ENCODE measurements at places on chromosomes 2 and 18.

- DNase-seq: no peak
Observed at GRCh38 chr2:101900375-101900774, 91.4 kb upstream of the IL1R2 start.

DNA sequence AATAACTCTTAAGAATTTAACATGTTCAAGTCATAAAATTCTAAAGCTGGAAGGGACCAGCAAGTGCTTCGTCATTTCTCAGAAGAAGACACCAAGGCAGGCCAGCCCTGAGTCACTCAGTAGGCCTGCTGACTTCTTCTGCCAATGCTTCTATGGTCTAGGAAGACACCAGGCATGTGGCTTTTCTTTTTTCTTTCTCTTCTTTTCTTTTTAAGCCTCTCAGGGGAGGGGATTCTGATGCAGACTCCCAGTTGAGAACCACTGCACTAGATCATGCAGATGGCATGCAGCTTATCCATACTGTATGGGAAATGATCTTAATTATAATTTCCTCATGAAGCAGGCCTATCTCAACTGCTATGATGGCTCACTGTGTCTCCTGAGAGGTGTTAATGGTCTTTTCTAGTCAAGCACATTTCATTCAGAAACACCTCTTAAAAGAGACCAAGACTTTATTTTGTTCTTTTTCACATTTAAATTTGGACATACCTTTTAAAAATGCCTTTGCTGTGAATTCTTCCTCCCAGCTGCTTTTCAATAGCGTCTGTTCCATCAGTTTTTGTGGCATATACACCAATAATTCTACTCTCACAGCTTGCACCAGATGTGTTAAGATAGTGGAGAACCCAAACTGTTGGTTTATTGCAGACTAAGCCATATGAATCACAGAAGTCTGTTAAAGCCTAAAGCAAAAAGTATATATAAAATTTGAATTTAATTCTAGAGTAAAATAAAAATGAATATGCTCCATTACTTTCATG, 11.3 kb downstream of the KCTD18 start:
- DNase-seq: no peak

DNA sequence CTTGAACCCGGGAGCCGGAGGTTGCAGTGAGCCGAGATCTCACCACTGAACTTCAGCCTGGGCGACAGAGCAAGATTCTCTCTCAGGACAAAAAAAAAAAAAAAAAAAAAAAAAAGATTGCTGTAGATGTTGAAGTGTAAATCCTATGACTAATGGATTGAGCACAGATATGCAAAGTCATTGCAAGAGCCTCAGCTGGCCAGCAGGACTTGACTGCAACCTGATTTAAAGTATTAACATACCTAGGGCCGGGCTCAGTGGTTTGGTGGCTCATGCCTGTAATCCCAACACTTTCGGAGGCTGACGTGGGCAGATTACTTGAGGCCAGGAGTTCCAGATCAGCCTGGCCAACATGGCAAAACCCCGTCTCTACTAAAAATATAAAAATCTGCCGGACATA, 103.4 kb upstream of the MSH2 start:
- DNase-seq: no peak

DNA sequence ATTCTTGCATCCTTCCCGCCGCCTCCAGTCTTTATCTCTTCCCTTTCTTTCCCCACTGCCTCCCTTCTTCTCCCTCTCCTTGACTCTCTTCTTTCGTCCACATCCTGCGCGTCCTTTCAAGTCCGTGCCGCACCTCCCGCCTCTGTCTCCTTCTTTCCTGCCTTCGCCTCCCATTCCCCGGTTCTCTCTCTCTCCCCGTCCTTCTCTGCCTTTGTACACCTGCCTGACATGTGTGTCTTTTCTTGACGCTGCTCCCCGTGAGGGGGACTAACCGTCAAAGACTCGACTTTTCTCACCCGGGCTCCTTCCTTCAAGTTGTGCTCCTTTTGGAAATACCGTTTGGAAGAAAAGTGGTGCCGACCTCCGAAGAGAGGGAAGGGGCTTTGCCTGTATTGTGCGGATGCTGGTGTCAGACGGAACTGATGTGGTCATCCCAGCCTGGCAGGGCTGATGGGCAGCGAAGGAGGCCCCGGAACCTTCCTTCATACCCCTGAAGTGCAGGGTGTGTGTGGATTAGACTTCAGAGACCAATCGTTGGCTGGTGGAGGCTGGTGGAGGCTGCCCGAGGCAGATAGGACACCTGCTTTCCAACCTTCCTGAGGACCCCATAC, 879 bp downstream of the TMEM178A start:
- no peak for DNase-seq

DNA sequence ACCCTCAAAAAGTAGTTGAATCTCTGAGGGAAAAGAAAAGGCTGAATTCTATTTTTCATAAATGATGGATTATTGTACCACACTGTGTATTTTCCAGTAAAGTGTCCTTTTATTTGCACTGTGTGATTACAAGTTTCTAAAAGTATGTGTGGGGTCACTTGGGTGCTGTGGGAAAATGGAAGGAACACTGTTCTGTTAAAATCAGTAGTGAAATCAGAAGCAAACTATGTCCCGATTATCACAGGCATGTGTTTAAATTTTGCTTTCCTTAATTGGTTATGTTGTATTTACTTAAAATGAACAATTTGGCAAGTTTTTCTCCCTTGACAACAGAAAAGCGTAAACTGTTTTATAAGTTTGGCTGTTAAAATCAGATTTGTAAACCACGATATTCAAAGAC, 353.1 kb downstream of the ARHGAP15 start:
- no peak for DNase-seq

GRCh38 chr2:156306821-156307220, 25.7 kb downstream of the NR4A2 start:
- no peak for DNase-seq

DNA sequence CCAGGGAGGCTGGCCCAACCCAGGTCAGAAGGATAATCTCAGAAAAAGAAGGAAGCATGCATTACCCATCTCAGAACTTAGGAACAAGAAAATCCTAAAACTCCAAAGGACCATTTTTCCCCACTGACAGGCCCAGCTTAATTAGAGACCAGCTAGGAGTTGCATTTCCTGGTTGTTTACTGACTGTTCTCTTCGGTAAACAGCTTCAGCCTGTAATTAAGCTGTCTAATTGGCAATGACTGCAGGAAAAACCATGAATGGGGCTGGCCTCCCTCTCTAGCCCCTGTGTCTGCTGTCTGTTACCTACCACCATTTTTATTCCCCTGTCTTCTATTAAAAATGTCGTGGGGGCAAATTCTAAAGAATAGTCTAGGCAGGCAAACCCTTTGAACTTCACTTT, 146.5 kb downstream of the AGAP1 start:
- no peak for DNase-seq

DNA sequence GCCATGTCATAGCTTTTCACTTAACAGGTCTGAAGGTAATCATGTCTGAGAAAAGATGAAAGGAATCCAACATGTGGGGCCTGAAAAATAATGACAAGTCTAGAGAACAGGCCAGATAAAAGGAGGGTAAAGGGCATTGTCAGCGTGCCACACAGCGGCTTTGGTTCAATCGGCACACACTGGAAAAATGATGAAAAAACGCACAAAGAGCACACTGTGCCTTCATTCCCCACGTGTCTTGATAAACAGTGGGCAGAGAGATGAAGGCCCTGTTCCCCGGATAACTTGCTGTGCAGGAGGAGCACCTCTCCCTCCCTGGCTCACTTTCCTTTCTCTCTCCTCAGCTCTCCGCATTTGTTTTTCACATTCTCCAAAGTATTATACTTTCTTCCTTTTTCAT, 766.3 kb downstream of the TDRD15 start:
- DNase-seq: no peak

DNA sequence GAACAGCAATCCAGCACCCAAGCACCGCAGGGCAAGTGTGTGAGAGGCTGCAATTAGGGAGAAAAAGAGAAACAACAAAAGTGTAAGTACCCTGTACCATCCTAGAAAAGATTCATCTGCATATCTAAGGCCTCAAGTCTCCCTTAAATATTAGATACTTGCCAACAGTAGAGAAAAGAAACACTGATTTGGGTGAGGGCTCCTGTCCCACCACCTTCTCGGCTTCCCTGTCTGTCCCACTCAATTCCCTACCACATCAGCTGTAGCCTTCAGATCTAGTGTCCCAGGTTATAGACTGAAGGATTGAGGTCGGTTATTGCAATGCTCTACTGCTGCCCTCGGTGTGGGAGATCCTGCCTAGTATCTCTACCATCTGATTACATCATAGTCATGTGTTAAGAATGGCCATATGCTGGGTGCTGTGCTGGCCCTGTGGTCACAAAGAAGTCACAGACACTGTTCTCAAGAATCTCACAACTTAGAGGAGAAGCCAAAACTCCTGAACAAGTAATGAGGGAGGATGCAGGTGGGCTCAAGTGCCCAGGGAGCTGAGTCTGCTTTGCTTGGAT, 2.5 kb downstream of the RAX start:
- DNase-seq: no peak

- DNase-seq: no peak
Observed at GRCh38 chr18:63210521-63210920, 109.0 kb downstream of the BCL2 start.

DNA sequence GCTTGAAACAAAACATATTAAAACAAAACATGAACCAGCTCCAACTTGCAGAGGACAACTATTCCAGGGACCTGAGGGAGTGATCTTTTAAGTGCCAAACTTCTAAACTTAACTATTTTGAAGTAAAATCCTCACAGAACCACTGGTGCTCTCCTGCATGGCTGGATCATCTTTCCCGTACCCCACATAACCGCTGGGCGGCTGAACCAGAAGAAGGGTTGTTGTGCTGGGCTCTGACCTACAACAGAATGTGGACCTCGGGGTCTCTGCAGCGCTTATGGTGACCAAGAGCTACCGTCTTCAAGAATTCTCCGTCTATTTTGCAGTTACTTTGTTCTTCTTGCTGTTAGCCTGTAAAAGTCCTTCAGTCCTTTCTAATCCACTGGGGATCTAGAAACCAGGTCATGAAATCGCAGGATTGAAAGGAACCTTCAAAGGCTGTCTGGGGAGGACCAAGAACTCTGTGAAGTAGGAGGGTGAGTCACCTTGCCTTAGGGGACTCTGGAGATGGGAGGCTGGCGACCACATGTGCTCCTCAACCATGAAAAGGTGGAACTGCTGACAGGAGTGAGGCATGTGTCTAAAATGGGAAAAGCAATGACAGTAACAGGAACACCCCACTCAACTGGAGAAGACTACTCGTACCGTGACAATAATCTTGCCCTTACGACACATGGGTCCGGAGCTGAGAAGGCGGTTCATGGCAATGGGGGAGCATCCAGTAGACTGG, 46.6 kb downstream of the HDLBP start:
- no peak for DNase-seq

DNA sequence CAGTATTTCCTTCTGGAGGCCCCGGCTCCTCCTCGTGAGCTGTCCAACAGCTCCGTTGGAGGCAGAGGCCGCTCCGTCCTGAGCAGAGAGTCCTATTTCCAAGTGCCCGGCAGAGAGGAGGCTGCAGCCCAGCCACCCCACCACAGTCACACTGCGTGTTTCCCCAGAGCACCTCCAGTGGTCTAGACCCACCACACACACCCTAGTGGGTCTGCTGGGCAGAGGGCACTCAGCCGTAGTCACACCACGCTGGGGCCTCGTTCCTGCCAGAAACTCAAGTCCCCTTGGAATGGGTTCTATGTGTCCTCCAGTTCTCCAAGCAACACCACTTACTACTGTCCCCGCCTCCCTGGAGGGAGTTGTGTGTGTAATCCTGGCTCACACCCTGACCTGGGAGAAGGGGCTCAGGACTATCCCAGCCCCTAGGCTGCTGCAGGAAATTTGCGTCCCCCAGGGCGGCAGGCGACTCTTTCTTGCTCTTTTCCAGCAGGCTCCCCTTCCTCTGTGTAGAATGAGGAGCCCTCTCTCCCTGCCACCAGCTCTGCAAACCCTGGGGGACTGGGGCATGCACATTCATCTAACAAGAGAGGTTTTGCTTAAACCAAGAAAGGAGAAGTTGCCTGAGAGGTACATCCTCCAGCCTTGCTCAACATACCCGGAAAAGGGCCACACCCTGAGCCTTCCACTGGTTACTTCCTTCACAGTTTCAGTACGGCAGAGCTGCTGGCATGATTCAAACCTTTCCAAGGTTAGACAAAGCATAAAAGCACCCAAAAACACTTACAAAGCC, 114.1 kb downstream of the NDUFA10 start:
- DNase-seq: no peak

DNA sequence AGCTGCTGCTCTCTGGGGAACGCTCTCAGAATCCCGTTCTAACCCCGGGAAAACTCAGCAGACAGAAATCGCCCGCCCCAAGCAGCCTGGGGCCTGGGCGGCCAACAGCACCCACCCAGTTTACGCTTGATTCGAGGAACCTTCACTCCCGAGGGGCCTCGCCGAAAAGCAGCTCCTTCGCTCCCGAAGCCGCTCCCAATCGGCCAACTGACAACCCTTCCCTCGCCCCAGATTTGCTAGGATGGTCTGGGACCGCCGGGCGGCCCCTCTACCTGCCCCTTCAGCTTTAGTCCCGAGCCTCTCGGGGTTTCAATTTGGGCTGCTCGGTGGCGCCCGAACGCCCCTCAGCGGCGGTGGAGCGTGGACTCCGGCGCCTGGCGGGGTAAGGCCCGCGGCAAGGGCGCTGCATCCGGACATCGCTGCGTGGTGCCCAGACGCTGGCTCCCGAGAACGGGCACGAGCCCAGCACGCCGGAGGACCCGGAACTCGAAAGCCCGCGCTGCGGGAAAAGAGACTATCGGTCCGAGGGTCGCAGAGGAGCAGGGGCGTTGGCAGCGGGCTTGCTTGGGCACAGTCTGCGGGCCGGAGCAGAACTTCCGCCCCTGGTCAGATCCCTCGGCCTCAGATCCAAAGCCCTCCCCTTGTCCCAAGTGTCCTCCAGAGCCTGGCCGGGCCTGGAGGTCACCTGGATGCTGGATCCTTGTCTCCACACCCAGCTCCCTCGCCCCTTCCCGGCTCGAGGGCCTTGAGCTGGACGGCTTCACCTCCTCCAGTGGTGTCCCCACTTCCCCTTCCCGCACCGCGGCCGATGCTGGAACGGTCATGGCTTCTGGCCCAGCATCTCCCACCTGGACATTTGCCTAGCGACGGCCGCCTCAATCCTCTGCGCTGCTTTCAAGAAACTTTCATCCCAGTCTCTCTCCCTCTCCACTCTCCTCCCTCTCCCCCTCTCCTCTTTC, 3.0 kb upstream of the OTX1 start:
- DNase-seq: no peak

DNA sequence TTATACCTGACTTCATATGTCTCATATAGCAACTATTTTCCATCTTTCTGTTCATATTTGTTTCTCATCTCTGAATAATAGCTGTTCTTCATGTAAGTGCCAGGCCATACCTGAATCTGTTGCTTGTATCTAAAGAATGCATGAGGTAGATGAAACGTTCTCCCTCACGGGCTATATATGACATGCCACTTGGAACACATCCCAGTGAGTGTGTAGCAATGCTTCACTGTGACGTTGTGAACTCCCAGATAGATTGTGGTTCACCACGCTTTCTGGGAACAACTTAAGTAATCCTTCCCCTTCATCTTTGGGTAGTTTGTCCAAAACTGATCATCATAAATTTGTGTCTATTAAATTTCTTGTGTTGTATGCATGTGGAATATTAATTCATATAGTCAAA, 60.1 kb downstream of the RDH14 start:
- DNase-seq: no peak

All from LoVo (cell line).